ENCODE measurements at places on chromosomes 16 and 17.

GRCh38 chr16:56090076-56090475, 101.2 kb upstream of the GNAO1 start:
- no peak for DNase-seq

- DNase-seq = no peak
Observed at GRCh38 chr16:84138824-84139627, 6.0 kb downstream of the HSDL1 start.

- DNase-seq = no peak
Observed at GRCh38 chr16:28164140-28164539, 47.6 kb downstream of the XPO6 start.

DNA sequence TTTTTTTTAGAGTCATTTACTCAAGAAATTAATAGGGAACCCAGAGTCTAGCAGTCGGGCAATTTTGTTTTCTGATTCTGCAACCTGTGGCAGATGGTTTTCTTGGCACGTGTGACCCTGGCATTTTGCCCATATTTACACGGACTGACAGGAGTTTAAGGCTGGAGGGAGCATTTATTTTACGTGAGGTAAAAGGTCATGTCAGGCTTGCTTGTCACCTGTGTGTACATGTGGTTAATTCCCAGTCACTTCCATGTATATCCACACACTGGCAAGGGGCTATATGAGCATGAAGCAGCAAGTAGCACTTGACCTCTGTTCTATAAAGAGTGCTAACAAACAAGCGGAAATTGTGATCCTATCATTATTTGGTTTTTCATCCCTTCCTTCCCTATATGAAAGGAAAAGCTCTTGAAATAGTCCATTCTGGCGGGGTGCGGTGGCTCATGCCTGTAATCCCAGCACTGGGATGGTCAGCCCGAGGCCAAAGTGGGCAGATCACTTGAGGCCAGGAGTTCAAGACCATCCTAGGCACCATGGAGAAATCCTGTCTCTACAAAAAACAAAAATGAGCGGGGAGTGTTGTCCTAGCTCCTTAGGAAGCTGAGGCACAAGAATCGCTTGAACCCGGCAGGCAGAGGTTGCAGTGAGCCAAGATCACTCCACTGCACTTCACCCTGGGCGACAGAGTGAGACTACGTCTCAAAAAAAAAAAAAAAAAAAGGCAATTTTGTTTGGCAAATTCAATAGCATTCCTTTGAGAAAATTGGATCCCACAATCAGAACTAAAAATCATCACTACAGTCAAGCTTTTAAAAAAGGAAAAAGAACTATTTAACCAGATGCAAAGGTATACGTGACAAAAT, 2.1 kb downstream of the SPAG9 start:
- no peak for DNase-seq

DNA sequence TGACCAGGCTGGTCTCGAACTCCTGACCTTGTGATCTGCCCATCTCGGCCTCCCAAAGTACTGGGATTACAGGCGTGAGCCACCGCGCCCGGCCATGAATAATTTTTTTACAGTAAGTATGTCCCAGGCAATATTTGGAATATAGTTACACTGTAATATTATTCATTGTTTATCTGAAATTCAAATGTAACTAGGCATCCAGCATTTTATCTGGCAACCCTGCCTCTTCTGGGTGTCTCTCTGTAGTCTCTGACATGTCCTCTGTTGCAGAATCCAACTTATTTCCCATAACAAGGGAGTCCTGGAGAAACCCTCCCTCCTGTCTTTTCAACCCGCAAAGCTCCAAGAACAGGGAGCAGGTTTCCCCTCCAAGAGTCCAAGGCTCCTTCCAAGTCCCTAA, 36.9 kb upstream of the MYH10 start:
- no peak for DNase-seq

DNA sequence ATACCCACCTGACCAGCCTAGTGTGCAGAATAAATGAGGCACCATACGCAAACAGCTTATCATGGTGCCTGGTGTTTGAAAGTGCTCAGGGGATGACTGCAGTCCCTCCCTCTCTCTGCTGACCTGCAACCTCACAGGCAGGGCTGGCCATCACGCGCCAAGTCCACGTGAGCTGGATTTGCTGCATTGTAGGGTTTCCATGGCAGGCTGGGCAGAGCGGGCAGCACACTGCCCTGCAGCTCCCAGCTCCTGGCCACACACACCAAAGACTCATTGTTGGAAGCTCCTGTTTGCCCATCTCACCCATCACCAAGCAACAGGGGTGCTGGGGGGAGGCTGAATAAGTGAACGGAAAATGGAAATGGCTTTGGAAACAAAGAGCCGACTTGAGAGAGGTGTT, 81.8 kb downstream of the IRX3 start:
- DNase-seq = no peak

DNA sequence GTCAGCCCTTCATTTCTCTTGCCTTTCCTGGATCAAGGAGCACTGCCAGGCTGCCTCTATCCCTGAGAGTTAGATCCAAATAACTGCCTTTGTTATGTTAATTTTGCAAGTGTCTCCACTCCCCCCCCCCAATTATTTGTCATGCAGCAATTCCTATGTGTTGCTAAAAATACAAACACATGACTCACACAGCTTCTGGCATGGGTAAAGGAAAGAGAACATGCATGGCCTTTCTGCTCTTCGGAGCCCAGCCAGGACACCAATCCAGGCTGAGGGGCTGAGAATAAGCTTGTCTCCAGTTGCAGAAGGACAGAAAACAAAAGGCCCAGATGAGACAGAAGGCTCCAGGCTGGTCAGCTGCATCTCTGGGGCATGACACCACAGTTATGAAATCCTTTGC, 148.0 kb upstream of the TNRC6C start:
- DNase-seq = no peak

GRCh38 chr16:4307215-4308037, 8.4 kb upstream of the GLIS2 start:
- DNase-seq = peak; percentile 83

DNA sequence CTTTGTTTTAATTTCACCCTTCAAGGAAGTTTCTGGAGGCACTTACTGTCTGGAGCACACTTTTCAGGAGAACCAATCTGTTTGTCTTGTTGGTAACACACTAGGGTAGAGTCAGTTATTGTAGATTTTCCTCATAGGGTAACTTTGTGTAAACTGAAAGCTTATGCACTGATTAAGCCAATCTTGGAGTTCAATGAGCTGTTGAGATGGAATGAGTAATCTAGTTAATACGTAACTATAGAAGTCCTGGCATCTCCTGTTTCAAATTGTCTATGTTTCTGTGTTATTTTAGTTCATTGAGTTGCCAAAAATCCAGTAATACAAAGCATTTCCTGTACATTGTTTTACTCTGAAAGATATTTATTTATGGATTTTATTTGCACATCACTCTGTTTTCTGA, 111.6 kb upstream of the HAS3 start:
- no peak for DNase-seq

- DNase-seq = no peak
Observed at GRCh38 chr16:68267612-68268405, 3.5 kb downstream of the SLC7A6 start.

DNA sequence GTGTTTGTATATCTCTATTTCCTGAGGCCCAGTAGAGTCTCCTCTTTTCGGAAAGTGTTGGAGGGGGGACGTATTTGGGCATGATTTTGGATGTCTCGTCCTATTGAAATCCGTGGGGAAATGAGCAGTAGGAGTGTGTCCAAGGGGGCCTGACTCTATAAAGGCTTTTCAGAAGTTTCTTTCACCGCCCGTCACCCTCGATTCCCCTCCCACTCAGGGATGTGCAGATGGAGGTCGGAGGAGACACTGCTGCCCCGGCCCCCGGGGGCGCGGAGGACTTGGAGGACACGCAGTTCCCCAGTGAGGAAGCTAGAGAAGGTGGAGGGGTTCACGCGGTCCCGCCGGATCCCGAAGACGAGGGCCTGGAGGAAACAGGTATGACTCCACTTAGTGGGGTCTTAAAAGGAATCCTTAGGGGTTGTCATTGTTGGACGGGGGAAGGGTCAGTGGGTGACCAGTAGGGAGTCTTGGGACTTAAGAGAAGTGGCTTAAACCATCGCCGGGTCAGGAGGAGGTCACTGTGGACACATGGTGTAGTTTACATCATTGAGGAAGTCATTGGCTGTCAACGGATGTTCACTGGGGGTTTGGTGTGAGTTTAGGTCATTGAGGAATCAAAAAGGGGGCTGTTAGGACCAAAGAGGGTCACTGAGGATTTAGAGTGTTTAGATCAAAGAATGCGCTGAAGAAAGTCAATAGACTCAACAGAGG, 424 bp downstream of the MON1B start:
- no peak for DNase-seq

DNA sequence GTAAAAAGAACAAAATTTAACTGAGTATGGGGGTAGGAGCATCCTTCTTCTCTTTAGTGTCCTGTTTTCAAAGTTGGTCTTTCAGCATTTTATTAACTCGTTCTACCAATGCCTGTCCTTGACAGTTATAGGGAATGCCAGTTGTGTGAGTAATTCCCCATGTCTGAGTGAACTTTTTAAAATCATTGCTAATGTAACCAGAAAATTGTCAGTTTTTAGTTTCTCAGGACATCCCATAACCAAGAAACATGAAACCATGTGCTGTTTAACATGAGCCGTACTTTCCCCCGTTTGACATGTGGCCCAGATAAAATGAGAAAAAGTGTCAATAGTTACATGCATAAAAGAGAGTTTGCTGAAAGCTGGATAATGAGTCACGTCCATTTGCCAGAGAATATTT, 71.4 kb upstream of the ARL4D start:
- DNase-seq = no peak

DNA sequence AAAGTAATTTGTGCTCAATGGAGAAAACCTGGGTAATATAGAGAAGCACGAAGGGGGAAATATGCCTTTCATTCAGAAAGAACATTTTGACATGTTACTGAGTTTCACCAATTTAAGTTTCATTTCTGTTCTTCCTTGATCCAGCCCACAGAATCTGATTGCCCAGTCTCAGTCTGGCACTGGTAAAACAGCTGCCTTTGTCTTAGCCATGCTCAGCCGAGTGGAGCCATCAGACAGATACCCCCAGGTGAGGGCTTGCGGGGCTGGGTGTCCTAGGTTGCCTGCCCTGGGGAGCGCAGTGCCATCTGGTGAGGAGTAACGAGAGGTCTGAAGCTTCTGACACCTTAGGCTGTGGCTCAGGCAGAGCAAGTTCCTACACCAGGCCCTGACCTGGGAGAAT, 17.7 kb downstream of the DDX19A start:
- no peak for DNase-seq

GRCh38 chr16:28298511-28298878, 6.2 kb downstream of the SBK1 start:
- no peak for DNase-seq

- no peak for DNase-seq
Observed at GRCh38 chr17:81813371-81813684, 9.4 kb downstream of the GCGR start.

DNA sequence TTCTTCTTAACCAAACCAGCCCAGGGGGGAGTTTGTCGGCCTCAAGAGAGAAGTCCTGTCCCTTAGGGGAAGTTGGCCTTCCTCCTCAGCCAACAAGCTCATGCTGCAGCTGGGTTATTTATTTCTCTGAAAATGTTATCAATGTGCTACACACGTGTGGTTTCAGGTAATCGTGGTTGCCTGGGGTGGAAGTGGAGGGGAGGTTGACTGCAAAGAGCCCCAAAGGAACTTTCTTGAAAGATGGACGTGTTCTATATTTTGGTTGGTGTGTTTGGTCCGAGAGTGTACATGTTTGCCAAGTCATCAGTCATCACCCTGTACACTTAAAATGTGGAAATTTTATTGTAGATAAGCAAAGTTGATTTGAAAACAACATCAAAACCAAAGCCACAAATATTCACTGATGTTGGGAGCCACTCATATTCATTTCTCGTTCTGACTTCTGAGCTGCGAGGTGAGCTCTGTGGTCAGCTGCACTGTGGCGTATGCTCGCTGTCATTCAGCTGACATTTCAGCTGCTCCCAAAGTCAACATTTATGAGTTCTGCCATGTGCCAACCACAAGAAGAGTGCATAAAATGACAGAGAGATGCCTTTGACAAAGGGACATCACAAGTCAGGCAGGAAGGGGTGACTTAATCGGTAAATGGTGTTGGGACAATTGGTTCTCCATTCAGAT, 26.5 kb upstream of the ADGRG1 start:
- no peak for DNase-seq

DNA sequence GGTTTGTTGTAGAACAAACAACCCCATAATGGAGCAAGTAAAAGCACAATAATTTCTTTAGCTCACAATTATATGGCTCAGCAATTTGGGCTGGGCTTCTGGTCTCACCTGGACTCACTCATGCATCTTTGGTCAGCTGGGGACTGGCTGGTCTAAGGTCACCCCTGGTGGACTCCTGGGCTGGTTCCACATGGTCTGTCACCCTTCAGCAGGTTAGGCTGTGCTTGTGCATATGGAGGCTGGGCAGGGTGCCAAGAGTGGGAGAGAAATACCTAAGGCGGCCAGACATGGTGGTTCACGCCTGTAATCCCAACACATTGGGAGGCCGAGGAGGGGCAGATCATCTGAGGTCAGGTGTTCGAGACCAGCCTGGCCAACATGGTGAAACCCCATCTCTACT, 27.0 kb upstream of the SMURF2 start:
- no peak for DNase-seq

GRCh38 chr17:73478334-73478733, 165.9 kb downstream of the SDK2 start:
- DNase-seq = no peak

GRCh38 chr16:22659933-22660332, 149.2 kb downstream of the NPIPB5 start:
- DNase-seq = no peak

DNA sequence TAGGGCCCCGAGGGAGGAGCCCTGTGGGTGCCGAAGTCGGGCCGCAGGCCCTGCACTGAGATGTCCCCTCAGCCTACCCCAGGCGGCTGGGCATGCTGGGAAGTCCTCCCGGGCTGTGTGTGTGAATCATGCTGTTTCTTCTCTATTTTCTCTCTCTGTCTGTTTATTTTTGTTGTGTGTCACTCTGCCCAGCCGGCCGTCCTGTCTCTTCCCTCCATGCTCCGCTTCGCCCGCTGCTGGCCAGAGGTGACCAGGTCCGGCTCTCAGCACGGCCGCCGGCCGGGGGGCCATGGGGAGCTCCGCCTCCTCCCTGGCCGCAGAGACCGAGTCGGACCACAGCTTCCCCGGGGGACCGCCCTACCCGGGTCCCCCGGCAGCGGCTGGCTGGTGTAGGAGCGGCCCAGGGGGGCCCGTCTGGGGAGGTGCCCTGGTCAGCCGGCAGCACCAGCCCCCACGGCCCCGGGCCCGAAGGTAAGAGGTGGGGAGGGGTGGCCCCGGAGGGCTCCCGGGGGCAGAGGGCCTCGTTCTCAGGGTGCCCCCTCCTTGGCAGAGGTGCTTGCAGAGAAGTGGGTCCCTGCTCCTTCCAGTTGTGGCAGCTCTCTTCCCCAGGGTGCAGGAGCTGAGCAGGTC, 12.5 kb downstream of the CAPN15 start:
- DNase-seq = no peak

- DNase-seq = no peak
Observed at GRCh38 chr17:39738983-39739884, 1.5 kb downstream of the GRB7 start.

- no peak for DNase-seq
Observed at GRCh38 chr17:36002631-36003030, 1.3 kb upstream of the CCL15 start.

- DNase-seq = no peak
Observed at GRCh38 chr16:54873071-54873470, 57.6 kb upstream of the IRX5 start.

- no peak for DNase-seq
Observed at GRCh38 chr17:41308251-41308917, 725 bp downstream of the KRTAP16-1 start.

Measured in cortex of kidney (tissue), 1 donor.